ENCODE measurements at places on chromosomes 4 and X.

DNA sequence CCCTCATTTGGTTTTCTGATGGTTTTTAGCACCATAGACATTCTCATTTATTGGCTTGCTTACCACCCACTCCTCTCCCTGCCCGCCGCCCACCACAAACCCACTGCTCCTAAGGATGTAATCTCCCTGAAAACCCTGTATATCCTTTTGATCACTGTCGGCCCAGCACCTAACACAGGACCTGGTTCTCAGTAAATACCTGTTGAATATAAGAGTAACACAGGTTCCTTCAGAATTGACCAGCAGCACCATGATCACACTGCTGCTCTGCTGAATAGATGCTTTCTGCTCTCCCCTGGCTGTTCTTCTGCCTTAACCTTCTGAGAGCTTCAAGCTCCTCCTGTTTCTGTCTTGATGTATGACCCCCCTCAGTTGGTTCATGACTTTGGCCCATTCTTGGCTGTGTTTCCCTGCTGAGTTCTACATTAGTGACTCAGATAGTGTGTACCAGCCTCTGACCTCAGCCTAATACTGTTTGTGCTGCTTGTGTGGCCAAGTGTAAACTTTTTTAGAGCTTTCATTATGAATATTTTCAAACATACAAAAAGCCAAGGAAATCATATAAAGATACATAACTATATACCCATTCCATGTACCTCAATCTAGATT lies 265.3 kb downstream of the FRMPD4 start:
- DNase-seq = no peak

DNA sequence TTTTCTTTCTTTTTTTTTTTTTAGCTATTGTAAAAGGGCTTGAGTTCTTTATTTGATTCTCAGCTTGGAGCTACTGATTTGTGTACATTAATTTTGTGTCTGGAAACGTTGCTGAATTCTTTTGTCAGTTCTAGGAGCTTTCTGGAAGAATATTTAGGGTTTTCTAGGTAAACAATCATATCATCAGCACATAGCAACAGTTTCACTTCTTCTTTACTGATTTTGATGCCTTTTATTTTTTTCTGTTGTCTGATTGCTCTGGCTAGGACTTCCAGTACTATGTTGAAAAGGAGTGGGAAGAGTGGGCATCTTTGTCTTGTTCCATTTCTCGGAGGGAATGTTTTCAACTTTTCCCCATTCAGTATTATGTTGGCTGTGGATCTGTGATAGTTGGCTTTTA lies 292.2 kb downstream of the GABRG1 start:
- no peak for DNase-seq

GRCh38 chrX:118666521-118666920 lies 60.9 kb upstream of the IL13RA1 start:
- DNase-seq = no peak

DNA sequence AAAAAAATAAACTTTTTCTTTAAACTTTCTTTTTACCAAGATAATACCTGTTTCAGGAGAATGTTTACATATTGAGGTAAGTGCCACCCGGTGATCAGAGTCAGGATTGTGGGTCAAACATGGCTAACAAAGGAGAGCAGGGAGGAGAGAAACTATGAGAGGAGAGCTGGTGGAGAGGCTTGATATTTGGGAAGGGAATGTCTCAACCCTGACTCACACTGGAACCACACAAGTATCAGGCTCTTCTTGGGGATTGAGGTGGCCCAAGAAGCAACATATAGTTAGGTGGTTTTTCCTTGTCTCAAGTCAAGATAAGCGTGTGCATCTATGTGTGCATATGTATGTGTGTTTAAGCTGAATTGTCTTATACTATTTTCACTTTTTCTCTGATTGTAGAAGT lies 6.7 kb downstream of the TCEAL1 start:
- no peak for DNase-seq

DNA sequence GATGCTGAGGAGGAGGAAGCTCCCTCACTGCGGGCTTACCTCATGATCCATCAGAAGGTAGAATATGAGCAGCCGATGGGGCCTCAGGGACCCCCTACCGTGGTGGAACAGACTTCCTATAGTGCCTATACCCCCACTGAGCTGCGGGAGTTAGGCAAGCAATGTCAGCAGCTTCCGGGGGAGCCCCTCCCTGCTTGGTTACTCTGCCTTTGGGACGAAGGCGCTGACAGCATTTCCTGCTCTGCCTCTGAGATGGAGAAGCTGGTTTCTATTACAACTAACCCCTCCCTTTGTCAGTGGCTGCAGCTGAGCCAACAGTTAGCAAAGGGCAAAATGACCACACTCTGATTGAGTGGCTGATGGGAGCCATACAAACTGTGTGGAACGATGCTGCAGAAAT lies 430.7 kb downstream of the IDS start:
- DNase-seq = no peak

DNA sequence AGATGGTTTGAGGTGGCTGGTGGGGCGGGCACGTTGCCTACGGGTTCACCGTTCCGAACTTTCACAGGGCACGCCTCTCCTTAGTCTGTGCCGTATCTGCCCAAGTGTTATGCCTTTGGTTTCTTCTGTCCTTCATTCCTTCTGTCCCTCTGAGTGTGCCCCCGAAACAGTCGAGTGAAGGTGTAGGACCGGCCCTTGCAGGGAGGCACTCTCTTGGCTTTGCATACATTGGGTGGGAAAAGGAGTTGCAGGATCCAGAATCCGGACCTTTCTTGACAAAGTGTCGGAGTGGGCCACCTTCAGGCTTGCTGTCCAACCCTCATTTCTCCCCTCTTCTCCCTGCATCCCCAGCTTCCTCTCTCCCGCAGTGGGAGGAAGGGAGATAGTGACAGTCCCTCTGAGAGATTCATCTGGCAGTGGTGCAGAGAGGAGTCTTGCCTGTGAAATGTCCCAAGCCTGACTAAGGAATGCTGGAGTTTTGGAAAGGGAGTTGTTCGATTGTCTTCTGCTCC lies 569 bp downstream of the ARFIP1 start:
- no peak for DNase-seq

GRCh38 chr4:519203-519651 lies 20.2 kb downstream of the PIGG start:
- no peak for DNase-seq

GRCh38 chr4:114334884-114335330 lies 263.7 kb upstream of the UGT8 start:
- DNase-seq = no peak

DNA sequence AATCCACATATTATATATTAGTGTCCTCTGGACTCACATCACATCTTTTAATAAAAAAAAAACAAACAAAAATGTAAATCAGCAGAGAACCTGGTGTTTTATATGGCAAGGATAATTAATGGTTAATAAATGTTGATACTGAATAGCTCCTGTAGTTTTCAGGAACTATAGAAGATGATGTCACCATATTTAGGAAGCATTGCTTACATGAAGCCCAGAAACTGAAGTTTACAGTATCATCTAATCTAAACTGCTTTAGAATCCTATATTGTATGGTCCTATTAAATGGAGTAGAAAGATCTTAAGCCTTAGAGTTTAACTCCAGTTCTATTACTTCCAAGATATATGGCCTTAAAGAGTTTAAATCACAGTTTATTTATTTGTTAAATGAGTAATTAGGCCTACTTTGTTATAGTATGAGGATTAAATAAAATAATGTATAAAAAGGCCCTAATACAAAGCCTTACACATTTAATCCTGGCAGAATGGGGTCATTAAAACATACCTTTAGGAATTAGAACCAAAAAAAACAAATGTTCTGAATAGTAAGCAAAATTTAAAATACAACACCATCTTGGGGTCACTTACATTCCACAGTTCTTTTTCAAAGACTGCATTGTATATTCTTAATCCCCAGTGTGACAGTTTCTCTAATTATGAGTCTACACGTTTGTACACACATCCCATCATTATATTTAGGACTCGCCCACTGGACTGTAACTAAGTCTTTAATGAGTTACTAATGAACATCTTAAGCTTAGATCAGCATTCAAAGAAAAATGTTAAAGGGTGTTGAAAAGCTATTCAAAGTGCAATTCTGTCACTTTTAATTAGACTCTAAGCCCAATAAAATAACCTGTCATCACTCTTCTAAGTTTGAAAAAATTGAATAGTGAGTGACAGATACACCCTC lies 305.9 kb downstream of the ADGRL3 start:
- DNase-seq = no peak

GRCh38 chrX:41386222-41386990 lies 52.4 kb downstream of the DDX3X start:
- DNase-seq = no peak

- no peak for DNase-seq
Measured at GRCh38 chr4:185257086-185257485, 47.7 kb downstream of the SNX25 start.

- no peak for DNase-seq
Measured at GRCh38 chr4:102222838-102223409, 122.4 kb downstream of the SLC39A8 start.

- DNase-seq = no peak
Measured at GRCh38 chrX:14056206-14056605, 26.5 kb upstream of the GEMIN8 start.

- no peak for DNase-seq
Measured at GRCh38 chr4:87425711-87426110, 3.3 kb downstream of the NUDT9 start.

DNA sequence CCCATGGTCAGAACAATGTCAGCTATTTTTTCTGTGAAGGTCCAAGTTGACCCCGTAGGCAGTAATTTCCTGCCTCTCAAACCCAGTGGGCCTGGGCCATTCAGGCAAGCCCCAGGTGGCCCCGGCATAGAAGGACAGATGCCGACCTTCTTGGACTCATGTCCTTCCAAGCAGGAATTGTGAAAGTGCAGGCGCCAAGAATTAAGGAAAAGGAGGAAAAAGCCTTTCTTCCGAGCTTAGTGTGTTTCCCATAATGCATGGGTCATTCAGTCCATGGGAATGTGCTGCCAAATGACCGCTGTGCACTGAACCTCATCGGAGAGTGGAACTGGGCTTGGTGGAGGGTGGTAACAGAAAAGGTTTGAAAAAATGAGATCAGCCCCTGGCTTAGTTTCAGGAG lies 196.5 kb upstream of the HS3ST1 start:
- DNase-seq = no peak

- DNase-seq = no peak
Measured at GRCh38 chr4:1084796-1085403, 28.5 kb downstream of the RNF212 start.

DNA sequence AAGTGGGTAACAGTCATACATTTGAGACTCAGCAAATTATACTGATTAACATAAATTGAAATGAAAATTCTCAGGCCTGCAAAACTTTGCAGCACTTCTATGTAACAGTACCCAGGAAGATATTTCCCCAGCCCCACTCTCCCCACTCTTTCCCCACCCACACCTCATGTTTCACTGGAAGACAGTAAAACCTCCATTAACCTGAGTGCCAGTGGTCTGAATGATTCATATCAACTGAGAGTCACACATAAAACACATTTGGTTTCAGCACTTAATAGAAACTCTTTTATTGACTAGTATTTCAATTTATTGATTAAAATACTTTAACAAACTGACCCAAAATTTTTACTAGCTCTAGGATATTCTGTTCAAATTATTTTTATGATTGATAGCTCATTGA lies 6.9 kb downstream of the CXCL6 start:
- DNase-seq = no peak

DNA sequence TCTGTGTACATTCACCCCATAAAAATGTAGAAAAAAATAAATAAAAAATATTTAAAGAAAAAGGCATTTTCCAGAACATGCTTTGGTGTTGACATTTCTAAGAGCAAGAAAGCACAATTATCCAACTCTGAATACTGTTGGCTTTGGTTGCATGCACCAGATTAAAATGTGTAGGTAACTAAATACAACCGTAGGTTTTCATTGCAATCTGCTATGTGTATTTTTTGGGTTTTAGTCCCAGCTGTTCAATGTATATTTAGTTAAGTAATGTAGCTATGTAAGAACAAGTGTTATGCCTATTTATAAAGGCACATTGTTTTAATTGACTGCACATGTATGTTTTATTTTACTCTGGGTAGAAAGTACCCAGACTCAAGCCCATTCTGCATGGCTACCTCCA lies 108.1 kb upstream of the PAQR3 start:
- no peak for DNase-seq

GRCh38 chr4:113783289-113783688 lies 21.8 kb upstream of the CAMK2D start:
- no peak for DNase-seq

DNA sequence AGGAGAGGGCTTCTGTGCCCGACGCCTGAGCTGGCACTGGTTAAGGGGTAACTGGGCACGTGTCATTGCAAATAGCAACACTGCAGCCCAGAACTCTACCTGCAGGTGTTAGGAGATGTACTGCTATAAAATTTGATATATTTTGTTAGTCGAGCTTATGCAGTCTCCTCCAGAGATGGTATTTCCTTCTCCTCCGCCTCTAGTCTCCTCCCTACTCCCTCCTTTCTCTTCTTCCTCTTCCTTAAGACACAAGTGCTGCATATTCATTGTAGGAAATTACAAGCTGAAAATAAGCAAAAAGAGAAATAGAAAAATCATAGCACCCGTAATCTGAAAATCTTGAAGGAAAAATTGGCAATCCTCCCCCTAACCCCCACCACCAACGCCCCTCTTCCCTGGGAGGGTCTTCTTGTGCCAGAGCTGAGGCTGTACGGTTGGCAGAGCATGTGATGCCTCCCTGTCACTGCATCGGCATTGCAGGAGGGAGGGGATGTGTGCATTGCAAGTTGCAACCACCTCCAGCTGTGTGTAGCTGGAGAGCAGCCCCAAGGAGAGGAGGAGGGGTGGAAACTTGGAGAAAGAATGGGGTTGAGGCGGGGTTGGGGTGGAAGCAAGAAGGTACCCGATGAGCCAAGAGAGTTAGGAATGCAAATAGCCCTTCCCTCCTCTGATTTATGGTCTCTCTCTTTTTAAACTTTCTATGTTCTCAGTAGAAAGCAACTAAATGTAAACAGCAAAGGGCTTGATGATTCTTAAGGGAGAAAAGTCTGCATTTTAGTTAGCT lies 48.3 kb upstream of the MND1 start:
- no peak for DNase-seq

- no peak for DNase-seq
Measured at GRCh38 chr4:186072516-186072915, 3.6 kb downstream of the TLR3 start.

DNA sequence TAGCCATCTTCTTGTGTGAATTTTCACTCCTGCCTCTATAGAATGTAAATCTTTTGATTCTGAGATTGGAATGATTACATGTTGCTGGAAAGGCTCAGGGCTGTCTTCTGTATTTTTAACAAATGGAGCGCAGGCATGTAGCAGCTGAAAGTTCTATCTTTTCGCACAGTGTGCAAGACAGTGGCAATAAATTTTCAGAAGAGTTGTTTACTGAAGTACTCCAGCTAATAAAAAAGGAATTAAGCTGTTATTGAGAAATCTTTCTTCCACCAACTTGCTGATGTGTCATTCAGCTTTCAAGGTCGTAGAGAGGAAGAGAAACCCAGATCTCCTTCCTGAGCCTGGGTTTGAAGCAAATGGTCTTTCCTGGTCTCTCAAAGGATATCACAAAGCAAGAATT lies 122.0 kb upstream of the PUDP start:
- DNase-seq = no peak

DNA sequence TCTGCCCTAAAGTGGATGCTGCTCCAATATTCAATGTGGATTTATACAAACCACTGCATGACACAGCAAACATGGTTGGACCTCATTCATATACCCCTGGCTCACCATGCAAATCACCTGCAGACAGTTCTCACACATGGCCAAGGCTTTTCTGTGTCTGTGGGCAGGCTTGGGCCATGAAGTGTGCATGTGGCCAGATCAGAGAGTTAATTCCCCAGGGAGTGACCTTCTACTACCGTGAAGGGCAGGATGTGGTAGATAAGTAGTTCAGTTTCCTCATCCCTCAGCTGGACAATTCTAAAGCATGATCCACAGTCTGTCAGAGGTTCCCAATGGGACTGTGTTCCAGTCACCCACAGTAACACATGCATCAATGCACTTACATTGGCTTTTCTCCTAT lies 24.6 kb upstream of the BCLAF3 start:
- DNase-seq = no peak
